ENCODE measurements at places on chromosomes 4 and X. TPM values are rescaled to one million over a fixed set of nuclear protein-coding genes. Genes with fewer than 3 reads are reported as not detected.

- no peak for DNase-seq
- peaks cover 23% of the 10 kb centered on the region for H3K4me1 ChIP-seq
- no peaks in the 10 kb centered on the region for H3K36me3 ChIP-seq
- H3K4me3 ChIP-seq, result no peak overlapping the region
Measured at GRCh38 chr4:73979407-73979957, 2.3 kb downstream of the PF4 start.

- no peak overlapping the region for H3K4me3 ChIP-seq
- peaks cover 13% of the 10 kb centered on the region for H3K4me1 ChIP-seq
- H3K36me3 ChIP-seq, result no peaks in the 10 kb centered on the region
Measured at GRCh38 chr4:75001871-75002270, 69.0 kb downstream of the PARM1 start.

CENPVL2 gene
- not detected for total RNA-seq

AIMP1 gene
- total RNA-seq, result 60.4 TPM

RGN gene
- not detected for total RNA-seq

- no peak overlapping the region for H3K27ac ChIP-seq
- H3K4me1 ChIP-seq, result peaks cover 7% of the 10 kb centered on the region
- DNase-seq, result no peak
- H3K27me3 ChIP-seq, result no peaks in the 10 kb centered on the region
- no peaks in the 10 kb centered on the region for H3K36me3 ChIP-seq
Measured at GRCh38 chr4:159220353-159220752, 117.5 kb downstream of the RAPGEF2 start.

GRCh38 chr4:139419388-139419914 lies 34.5 kb upstream of the RAB33B start:
- no peak overlapping the region for H3K27ac ChIP-seq
- peaks cover 10% of the 10 kb centered on the region for H3K4me1 ChIP-seq
- H3K4me3 ChIP-seq, result no peak overlapping the region
- DNase-seq, result no peak
- peaks cover 7% of the 10 kb centered on the region for H3K36me3 ChIP-seq

DNA sequence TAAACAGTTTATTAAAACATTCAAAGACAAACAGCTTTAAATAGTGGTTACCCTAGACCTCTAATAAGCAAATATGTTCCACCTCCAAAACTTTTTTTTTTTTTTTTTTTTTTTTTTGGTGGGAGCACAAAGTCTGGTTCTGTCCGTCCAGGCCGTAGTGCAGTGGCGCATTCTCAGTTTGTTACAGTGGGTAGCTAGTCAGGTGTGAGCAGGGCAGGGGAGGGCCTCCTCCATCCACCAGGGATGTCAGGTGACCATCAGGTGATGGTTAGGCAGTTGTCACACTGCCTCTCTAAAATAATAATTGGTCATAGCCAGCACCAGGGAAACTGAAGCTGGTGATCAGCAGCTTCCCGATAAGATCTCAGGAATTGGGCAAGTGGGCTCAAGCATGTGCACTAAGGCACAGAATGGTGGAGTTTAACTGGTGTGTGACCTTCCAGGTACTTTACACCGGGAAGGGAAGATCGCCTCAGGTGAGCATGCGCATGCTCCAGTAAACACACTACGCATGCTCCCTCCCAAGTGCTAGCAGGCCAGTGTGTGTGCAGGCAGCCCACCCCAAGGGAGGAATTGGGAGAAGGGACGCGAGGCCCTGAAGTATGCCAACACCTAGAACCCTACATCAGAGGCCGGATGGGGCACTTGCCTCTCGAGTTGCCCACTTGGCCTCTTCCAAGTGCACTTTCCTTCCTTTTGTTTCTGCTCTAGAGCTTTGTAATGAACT lies 27.2 kb downstream of the TNIP2 start:
- no peak overlapping the region for H3K4me3 ChIP-seq
- peaks cover 30% of the 10 kb centered on the region for H3K36me3 ChIP-seq
- H3K27me3 ChIP-seq, result no peaks in the 10 kb centered on the region
- H3K27ac ChIP-seq, result no peak overlapping the region
- no peak for DNase-seq
- no peaks in the 10 kb centered on the region for H3K4me1 ChIP-seq

DNA sequence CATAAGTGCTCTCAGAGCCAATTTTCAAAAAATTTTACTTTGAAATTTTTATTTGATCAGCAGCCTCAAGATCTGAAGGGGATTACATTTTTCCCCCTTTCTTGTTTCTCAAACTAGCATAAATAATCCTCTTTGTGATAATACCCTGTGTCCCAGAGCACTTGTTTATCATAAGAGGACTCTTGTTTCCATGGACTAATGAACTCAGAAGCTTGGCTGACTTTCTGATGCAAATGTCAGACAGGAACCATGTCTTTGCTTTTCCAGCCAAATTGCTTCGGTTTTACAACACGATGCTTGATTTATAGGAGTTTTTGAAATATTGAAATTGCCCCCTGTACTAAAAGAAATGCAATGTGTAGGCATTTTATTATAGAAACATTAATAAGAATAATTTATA lies 859.3 kb upstream of the LCORL start:
- no peak overlapping the region for H3K27ac ChIP-seq
- DNase-seq, result no peak
- peaks cover 9% of the 10 kb centered on the region for H3K4me1 ChIP-seq
- no peaks in the 10 kb centered on the region for H3K27me3 ChIP-seq
- H3K4me3 ChIP-seq, result no peak overlapping the region

PNMA3 gene
- not detected for total RNA-seq

GRCh38 chr4:16110661-16111290 lies 27.0 kb upstream of the PROM1 start:
- no peaks in the 10 kb centered on the region for H3K36me3 ChIP-seq
- no peak overlapping the region for H3K27ac ChIP-seq
- DNase-seq, result no peak
- H3K4me1 ChIP-seq, result peaks cover 5% of the 10 kb centered on the region
- H3K4me3 ChIP-seq, result no peak overlapping the region

DNA sequence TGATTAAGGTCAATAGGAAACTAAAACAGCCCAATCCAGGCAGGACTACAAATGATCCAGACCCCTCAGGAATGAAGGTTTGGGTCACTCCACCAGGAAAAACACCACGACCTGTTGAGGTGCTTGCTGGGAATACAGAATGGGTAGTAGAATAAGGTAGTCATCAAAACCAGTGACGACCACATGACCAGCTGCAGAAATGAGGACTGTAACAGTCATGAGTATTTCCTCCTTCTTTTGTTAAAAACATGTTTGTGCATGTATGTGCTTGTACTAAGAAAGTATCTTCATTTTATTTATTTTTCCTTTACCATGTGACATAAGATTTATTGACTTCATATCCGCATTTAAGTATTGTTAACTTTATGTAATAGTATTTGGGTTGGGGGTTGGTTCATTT lies 603.5 kb upstream of the NR3C2 start:
- H3K4me3 ChIP-seq, result no peak overlapping the region
- no peak for DNase-seq
- H3K4me1 ChIP-seq, result no peaks in the 10 kb centered on the region
- no peaks in the 10 kb centered on the region for H3K36me3 ChIP-seq
- H3K27ac ChIP-seq, result no peak overlapping the region

DNA sequence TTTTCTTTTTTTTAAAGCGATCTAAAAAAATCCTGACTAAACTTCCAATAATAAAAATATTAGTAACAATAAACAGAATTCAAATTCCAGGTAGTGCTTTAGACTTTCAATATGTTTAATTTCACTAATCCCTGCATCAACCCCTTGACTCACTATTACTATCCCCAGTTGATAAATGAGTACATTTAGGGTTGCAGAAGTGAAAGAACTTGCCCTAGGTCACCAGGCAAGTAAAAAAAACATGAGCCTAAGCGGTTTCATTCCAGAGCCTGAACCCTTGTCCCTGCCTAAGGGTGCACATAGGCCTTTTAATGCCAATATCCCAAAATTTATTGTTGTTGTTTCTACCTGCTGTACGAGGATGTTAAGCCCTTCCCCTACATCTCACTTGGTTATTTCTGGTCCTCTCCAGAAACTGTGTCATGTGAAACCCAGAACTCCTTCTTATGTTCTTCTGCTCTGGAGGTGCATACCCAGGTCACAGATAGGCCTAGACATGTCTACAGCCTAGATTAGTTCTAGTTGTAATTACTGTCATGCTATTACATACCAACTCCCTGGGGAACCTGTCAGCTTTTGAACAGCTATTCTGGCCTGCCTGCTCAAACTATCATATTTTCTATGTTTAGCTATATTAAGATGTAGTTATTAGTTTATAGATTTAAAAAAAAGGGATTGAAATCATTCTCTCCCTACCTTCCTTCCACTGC lies 244.5 kb upstream of the PITX2 start:
- no peaks in the 10 kb centered on the region for H3K27me3 ChIP-seq
- H3K4me3 ChIP-seq, result no peak overlapping the region
- no peak overlapping the region for H3K27ac ChIP-seq
- peaks cover 25% of the 10 kb centered on the region for H3K4me1 ChIP-seq

Measured in Calu3 (cell line).